ENCODE measurements at places on chromosomes 1 and 21. TPM values are rescaled to one million over a fixed set of nuclear protein-coding genes. Genes with fewer than 3 reads are reported as not detected.
A peak's percentile ranks its signal among the peaks of the same experiment; 100 is the strongest.

- no peak for DNase-seq
These were observed 162.8 kb downstream of the NEGR1 start for GRCh38 chr1:72119491-72119890.

ILDR2 gene
- 0.48 TPM for total RNA-seq

TTC39A gene
- 16.3 TPM for total RNA-seq

GRCh38 chr1:52424813-52425212, 20.4 kb downstream of the PRPF38A start:
- DNase-seq, result no peak

- DNase-seq, result no peak
These were observed 72.6 kb downstream of the DOP1B start for GRCh38 chr21:36229181-36229580.

- DNase-seq, result no peak
These were observed 33.5 kb downstream of the SLC1A7 start for GRCh38 chr1:53108646-53109580.

PDC gene
- total RNA-seq, result not detected

GRCh38 chr21:26534517-26534916, 38.6 kb downstream of the CYYR1 start:
- no peak for DNase-seq

- DNase-seq, result no peak
These were observed 27.2 kb downstream of the SYT6 start for GRCh38 chr1:114126261-114127095.

- DNase-seq, result no peak
These were observed 21.5 kb upstream of the GPR37L1 start for GRCh38 chr1:202101184-202101583.

DNA sequence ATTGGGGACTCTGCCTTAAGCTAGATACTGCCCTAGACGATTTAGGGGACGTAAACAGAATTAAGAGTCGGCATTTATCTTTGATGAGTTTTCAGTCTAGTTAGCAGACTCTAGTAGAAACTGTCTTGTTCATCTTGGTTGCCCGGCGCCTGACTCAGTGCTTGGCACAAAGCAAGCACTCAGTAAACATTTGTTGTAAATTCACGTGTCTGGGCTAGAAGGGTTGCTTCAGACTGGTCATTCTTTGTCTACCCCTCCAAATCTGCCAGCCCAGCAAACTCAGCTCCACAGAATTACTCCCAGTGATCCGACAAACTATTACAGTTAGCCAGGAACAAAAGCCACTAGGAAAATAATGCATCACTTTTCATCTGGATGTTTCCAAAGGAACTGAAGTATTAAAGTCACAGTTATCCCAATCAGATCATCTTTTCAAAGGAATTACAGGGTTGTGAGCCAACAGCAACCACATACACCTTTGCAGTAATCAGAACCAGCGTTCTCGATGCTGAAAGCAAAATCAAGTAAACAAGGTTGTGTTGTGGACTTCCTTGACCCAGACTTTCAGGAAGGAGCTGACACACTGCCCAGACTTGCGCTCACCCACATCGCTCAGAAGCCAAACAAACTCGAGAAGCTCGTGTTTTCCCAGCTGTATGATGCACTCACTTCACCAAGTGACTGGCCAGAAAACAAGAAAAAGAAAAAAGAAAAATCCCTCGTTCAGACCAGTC, 66.5 kb upstream of the GADD45A start:
- peak; percentile 81 for DNase-seq

DNA sequence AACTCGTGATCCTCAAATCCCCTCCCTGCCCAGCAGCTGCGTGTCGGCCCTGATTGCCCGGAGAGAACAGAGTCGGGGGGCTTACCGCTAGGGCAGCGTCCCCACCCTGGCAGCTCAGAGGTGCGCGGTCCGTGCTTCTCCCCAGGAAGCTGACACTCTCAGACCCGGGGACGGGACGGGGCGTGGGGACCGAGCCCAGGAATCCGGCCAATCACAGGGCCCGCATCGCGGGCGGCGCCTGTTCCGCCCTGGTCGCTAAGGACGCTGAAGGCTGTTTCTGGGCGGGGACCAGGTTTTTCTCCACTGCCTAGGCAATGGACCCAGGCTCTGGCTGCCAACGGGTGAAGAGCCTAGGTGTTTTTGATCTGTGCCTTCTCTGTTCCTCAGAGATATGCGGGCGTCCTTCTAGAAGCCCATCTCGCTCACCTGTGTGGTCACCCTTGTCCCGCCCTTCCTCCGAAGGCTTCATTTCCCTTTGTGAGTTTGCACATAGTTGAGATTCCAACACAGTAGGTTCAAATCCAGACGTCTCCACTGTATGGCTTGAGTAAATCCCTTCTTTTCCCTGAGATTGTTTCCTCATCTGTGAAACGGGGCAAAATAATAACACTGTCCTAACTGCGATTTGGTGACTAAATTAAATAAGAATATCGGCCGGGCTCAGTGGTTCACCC, at the start of gene C1orf87:
C1orf87 (minus strand) TSS at position 166 of the 674 bp plus-strand sequence. CDS start 1,127 bp downstream, outside the sequence.
- DNase-seq, result no peak

SPRR2A gene
- not detected for total RNA-seq

DNA sequence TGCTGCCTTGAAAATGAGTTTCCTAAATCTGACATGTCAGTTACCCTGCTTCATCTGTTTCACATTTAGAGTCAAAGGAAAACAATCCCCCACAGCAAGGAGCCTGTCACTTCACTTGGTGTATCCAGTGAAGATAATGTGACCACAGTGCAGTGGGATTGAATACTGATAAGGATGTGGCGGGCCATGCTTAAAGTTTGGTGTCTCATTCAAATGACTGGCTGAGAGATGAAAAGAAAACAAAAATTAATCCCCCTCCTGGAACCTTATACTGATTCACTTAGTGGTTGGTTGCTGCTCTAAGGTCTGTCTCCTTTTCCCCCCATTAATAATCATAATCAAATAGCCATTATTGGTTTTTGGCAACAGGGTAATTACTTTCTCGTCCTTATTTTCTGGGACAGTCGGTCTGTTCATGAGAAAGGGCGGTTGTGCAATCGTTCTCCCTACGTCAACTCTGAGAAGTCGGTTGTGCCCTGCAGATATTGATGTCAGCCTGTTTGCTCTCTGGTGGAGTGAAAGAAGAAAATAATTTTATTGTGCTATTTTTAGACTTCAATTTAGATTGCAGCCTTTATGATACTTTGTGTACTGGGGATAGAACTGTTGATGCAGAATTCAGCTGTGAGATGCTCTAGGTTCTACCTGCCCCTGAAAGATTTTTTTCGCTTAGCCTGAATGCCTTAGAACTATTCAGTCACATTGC, 360.2 kb downstream of the DISC1 start:
- no peak for DNase-seq

GRCh38 chr1:160605792-160606479, 26.6 kb upstream of the CD84 start:
- no peak for DNase-seq

DNA sequence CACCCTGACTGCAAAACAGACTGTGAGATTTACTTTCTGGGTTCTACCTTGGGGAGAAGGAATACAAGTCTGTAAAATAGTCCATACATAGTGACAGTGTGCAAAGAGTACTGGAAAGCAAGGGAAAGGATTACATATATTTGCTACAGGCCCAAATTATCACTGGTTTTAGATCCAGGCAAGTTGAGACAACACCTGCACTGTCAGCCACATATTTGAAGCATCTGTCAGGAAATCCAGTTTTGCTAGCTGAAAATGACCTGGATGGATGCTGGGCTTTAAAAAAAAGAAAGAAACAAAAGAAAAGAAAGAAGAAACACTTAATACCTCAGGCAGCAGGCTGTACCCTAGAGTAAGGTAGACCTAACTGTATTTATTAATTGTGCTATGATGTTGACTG, 23.9 kb upstream of the SPRR2G start:
- no peak for DNase-seq

RAB42 gene
- 1.4 TPM for total RNA-seq

DNA sequence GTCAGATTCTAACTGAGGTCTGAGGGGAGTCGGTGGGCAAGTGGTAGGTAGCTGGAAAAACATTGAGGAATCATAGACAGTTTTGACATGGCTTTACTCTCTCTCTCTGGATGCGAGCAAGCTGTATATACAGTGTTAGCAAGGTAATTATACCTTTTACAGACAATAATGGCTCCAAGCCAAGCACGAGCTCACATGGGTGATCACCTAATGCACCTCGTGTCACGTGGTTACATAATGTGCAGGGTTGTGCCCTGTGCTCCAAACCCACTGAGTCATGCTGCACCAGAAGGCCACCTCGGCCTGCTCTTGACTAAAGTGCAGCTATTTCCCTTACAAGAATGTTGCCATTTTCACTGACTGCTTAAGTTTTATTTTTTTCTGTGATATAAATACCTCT, 7.6 kb upstream of the CLCA2 start:
- no peak for DNase-seq

KANK4 gene
- total RNA-seq, result 0.16 TPM

- DNase-seq, result peak; percentile 31
These were observed 4.7 kb downstream of the SNAPIN start for GRCh38 chr1:153663211-153663610.

CCDC181 gene
- total RNA-seq, result not detected

- no peak for DNase-seq
These were observed 19.7 kb upstream of the CAPZB start for GRCh38 chr1:19504796-19505692.

YBX1 gene
- total RNA-seq, result 349 TPM

PTP4A2 gene
- total RNA-seq, result 100 TPM

DNA sequence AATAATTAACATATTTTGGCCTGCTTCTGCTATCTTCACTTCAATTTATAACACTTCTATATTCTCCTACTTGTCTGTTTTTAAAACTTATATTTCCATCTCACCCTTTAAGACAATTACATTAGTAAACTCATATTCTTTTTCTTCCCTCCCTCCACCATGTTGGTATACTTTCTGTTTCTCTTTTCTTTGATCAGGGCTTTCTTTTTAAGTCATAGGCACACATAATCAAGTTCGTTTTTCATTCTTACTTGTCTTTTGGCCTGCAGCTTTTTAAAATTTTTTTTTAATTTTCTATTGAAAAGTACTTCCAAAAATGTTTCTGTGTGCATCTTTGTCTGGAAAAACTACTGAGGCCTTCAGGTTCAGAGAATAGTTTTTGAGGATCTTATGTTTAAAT, 2.3 kb downstream of the PYHIN1 start:
- DNase-seq, result no peak

DNA sequence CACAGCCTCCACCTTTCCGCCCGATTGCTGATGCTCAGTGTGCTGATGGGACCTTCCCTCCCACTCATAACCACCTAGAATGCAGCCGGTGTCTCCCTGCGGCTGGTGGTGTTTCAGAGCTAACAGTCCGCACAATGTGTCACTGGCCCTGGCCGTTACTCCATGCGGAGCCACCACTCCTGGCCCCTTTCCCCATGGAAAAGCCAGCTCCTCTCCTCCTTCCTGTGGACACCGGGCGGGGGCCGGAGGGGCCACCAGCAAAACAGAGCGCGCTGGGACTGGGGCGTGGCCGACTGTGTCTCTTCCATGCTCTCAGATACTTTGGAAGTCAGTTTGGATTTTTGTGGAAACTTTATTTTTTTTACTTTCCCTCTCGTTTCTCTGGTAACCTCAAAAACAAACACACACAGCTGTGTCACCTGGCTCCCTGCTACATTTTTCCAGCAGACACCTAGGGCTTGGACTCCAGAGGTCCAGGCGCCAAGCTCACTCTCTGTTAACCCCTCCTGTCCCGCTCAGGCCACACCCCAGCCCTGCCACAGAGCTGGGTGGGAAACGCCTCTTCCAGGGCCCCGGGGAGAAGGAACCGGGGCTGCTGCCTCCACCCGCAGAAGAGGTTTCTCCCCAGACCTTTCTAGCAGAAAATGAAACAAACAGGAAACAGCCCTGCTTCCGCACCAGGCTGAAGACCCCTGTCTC, 32.5 kb upstream of the COL6A2 start:
- DNase-seq, result peak; percentile 92

DNA sequence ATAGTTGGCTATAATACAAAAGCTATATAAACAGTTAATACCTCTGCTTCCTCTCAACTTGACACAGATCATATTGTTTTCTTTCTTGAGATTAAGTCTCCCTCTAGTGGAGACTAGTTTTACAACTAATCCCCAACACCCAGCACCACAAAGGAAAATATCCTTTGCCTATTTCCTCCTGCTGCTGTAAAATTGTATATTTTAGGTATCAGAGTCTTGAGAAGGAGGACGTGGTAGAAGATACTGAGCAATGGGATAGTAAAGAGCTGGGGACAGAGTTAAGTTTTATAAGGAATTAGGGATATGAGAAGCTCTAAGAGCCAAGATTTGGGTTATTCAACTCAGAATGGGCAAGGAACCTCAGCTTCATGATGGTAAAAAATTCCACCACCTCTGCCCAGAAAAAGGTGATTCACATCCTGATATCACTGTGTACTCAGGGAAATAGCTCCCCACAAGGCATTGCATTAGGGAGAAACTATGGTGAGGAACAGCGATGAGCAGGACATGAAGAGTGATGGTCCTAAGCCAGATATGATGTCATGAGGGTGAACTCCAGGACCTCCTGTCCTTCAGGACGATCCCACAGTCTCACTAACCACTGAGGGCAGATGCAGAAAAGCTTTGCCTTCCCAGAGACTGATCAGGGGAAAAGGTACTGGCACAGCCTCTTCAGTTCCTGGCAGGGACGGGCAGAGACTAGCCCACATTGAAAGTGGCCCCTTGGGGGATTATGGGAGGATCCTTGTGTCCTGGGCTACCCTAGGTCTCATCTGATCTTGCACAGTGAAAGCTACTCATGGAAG, 14.7 kb upstream of the CFAP126 start:
- DNase-seq, result no peak

- DNase-seq, result no peak
These were observed 20.0 kb upstream of the KIAA1614 start for GRCh38 chr1:180892675-180893074.

DNA sequence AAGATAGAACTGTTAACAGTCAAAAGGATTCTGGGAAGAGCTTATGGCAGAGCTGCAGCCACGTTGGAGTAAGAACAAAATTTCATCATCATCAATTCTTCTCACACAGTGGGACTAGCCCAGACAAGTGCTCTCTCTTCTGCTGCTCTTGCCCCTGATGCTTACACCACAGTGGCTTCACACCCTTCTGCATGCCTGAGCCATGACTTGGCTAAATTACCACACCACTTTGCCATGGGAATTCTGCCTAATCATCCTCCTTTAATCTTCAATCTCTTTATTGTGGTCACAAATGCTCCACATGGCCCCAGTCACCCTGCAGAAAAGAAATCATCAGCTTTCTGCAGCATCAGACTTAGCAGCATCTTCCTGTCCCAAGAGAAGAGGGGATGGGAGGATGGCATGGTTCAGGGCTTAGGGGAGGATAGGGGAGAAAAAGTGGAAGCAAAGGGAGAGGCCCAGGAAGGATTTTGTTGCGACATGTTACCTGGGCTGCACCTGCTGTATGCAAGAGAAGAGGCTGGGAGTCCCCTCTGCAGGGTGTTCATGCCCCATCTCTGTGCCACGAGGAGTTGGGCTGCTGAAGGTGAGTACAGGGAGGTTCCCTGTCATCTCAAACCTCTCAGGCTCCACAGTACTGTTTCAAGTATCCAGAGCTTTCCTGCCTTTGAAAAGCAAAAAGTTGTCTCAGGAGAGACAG, 9.0 kb upstream of the RPTN start:
- no peak for DNase-seq

- DNase-seq, result no peak
These were observed 18.8 kb downstream of the MYOG start for GRCh38 chr1:203066965-203067364.

- DNase-seq, result peak; percentile 49
These were observed 79.9 kb downstream of the CD247 start for GRCh38 chr1:167438171-167439138.

TCEA3 gene
- 93.1 TPM for total RNA-seq
